Fibroblast of upper back skin (primary cell): ENCODE measurements at places on chromosomes 6 and 20.

DNA sequence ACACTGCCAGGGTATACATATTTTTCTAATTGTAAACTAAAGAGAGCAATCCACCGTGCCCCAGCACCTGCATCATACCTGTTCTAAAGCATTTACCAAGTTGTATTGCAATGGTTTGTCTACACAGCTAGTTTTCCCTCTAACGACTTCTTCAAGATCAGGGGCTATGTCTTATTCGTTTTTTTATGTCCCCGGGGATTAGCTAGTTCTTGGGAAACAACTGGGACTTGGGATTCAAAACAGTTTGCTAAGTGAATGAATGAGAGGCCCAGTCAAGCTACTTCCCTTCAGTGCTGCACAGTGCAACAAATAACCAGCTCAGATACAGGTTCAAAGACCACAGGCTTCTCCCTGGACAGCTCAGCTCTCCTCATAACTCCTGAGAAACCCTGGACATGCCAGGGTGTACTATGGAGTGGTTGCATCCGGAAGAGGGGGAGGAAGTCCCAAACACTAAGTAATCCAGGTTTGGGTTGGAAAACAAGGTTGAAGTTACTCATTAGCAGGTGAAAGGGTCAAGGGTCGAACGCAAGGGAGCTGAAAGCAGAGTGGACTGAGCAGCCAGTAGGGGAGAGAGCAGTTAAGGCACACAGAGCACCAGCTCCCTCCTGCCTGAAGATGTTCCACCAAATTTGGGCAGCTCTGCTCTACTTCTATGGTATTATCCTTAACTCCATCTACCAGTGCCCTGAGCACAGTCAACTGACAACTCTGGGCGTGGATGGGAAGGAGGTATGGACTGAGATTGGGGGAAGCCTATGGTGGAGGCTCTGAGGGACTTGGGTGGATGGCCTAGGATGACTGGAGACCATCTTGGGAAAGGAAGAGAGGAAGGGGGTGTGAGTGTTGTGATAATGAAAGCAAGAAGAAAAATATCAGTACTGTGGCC, at the start of gene APOM:
Gene APOM, plus strand, starts transcription at position 546 of the 889 bp plus-strand sequence. Its CDS starts 73 bp downstream, at position 619.
- no peak for DNase-seq

DNA sequence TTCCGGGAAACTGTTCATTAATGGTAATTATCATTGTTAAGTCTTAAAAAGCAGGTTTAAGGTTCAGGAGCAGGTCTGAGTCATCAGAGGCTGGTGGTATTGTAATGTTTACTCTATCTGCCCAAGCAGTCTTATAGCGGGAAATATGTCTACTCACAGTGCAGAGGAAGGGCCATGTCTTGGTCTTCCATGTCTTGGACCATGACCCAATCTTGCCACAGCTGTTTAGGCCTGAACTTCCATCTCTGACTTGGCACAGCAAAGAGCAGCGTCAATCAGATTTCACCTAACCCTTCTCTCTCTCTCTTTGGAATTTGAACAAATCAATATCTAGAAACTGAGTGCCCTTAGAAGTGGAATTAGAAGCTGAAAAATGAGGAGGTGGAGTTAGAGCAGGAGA, 25.8 kb downstream of the SLC2A12 start:
- peak; percentile 6 for DNase-seq

- DNase-seq: peak; percentile 1
Measured at GRCh38 chr6:103783329-103783728, 1076.4 kb downstream of the HACE1 start.

GRCh38 chr20:32017711-32018251, 7.5 kb downstream of the CCM2L start:
- DNase-seq: no peak

DNA sequence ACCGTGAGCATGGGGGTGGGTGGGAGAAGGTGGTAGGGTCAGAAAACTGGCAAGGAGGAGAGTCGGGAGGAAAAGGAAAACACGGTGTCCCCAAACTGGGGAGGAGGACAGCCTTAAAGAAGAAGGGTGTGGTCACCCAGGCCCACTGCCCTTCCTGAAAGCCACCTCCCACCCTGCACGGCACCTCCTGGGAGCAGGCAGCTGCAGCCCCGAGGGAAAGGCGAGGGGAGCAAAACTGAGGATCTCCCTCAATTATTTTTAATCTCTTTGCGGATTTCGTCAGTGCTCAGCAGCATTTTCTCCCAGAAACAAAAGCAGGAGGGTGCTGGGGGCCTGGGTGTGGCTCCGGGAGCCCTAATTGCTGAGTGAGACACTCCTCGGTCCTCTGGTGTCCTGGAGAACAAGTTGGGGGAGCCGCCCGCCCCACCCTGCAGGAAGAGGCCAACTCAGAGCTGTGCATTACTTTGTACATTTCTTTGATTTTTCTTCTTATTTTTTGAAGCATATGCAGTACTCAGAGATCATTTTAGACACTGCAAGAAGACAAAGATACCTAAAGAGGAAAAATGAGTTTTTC, 56.4 kb downstream of the RIOK1 start:
- DNase-seq: no peak

GRCh38 chr20:39993742-39994141, 695.3 kb downstream of the MAFB start:
- no peak for DNase-seq

DNA sequence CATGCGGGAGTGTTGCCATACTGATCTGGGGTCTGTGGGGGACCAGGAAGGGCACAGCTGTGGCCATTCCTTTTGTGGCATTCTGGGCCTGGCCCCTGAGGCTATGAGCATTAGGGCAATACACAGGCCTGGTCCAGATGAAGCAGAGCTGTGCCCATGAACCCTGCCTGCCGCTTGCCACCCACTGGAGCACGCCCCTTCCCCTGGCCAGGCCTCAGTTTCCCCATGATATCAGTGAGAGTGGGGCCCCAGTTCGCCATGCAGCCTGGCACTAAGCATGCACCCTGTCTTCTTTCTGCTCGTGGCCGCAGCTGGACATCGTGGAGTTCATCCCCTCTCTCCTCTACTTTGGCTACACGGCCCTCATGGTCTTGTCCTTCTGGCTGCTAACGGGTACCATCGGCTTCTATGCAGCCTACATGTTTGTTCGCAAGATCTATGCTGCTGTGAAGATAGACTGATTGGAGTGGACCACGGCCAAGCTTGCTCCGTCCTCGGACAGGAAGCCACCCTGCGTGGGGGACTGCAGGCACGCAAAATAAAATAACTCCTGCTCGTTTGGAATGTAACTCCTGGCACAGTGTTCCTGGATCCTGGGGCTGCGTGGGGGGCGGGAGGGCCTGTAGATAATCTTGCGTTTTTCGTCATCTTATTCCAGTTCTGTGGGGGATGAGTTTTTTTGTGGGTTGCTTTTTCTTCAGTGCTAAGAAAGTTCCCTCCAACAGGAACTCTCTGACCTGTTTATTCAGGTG, 42.4 kb downstream of the PLAGL2 start:
- no peak for DNase-seq

DNA sequence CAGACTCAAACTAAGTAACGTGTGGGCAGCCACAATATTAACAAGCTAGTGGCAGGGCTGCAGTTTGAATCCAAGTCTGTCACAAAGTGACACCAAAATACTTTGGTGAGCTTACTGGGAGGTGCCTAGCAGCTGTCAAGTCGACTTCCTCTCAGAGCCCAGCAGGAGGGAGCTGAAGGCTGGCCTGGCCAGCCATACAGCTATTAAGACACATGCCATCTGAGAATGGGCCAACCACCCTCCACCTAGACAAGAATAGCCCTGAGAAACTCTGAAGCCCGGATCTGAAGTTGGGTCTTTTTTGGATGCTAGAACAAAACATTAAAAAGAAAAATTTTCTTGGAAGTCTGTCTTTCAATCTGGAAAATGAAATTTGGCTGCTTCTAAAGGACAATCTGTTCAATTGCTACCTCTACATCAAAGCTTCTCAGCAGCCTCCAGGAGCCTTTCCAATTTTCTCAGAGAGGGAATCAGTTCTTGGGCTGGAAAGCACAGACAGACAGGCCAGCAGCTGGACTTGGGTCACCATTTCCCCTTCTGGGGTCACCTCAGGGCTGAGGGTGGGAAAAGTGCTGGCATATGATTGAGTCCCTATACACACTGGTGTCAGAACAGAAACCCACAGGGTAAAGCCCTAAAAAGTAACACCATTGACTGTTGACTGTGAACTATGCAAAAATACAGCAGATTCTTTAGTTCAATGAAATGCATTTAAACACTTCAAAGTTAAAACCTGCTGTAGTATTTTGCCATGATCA, 42.9 kb downstream of the UQCC1 start:
- DNase-seq: peak; percentile 24

DNA sequence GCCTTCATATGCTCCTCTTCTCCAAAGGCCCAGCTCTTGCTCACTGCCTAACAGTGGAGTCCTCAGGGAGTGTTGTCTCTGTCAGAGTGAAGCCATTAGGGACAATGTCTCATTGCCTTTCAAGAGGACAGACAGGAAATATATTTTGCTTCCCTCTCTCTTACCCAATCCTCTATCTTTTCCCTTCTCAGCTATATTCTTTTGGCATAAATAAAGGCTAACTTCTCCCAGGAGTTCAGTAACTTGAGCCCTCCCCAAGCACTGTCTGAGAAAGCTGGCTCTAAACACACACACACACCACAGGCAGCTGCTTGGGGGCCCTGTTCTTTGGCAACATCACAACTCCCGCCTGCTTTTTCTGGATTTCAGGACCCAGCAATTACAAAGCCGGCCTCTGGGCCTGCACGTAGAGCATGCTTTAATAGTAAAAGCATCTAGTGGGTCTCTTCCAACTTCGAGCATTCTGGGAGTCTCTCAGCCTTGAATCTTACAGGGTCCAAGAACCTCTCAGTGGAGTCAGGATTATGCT, 34.7 kb upstream of the LAMA4 start:
- DNase-seq: peak; percentile 95

GRCh38 chr6:43088654-43089056, 12.5 kb downstream of the PTK7 start:
- peak; percentile 43 for DNase-seq

DNA sequence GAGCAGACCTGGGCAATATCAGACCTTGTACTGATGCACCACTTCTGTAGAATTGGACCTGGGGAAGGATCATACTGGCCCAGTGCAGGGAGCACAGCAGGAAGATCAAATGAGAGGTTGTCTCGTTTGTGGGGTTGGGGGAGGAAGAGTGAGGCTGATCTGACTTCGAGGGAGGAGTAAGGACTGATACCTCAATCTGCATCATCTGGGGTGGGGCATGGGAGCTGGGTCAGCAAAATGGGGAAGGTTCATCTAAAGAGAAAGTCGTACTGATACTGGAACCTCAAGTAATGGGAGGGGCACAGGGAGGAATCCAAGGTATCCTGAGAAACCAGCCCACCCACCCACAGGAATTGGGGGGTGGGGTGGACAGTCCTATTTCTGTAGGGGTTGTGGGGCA, 3.7 kb downstream of the RNF39 start:
- no peak for DNase-seq

DNA sequence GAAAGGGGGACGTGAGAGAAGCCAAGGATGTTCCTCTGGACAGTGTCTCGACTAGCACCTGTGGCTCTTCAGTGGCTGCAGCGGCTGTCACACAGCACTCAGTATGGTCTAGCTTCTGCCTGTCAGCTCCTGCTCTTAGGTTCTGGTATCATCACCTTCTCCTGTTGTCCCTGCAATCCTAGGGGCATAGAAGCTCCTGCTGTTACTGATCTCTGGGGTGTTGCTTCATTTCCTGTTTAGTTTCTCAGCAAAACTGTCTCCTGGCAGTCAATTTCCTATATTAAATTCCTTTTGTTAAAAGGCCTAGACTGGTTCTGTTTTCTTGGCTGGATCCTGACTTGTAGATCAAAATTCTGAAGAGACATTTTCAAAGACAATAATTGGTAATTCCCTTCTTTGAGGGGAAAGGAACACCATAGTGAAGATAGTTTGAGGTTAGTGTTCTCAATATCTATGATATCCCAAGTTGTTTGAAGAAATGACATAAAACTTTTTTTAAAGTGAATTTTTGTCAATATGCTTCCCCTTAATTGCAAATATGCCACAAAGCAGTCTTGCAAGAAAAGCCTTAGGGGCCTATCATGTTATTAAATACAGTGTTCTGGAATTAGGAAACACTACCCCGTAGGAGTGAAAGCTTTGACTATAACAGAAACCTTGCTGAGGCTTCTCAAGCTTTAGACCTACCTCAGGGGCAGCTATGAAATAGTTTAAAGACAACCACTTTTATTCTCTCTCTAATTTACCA, 148.5 kb downstream of the KIF6 start:
- DNase-seq: no peak

DNA sequence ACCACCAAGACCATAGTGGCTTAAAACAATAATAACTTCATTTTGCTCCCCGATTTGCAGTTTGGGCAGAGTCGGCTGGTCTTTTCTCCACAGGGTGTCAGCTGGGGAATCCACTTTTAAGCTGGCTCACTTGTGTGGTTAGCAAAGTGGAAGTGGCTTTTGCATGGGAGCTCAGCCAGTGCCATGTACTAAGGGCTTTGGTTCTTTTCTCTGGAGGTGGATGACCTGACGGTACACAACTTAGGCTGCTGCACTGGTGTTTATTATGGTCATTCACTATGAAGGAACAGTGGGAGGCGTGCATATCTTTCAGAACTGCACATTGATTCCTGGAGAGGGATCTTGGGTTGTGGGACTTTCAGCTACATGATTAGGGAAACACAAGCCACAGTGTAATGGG, 141.0 kb downstream of the OR2B2 start:
- no peak for DNase-seq

GRCh38 chr6:28531479-28532128, 5.9 kb downstream of the GPX5 start:
- DNase-seq: no peak

- no peak for DNase-seq
Measured at GRCh38 chr6:111032484-111033140, 50.8 kb downstream of the RPF2 start.

DNA sequence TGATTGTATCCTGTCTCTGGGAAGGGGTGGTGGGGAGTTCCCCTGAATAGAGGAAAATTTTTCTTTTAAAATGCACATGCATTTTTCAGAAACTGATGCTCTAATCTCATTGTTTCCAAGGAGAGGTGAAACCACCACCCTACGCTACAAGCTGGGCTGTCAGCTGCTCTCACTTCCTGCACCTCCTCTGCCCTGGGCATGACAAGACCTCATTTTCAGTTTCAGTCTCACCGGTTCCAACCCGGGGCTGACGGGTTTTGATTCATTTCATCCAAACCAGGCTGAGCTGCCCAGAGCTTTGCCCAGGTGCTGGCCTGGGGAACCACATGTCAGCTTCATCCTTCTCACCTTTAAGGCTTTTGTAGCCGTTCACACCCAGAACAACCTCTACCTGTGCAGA, 99.7 kb downstream of the EYA2 start:
- no peak for DNase-seq

GRCh38 chr6:12601881-12602280, 114.7 kb upstream of the PHACTR1 start:
- DNase-seq: peak; percentile 85

GRCh38 chr6:133214267-133214666, 26.9 kb upstream of the EYA4 start:
- DNase-seq: peak; percentile 23

DNA sequence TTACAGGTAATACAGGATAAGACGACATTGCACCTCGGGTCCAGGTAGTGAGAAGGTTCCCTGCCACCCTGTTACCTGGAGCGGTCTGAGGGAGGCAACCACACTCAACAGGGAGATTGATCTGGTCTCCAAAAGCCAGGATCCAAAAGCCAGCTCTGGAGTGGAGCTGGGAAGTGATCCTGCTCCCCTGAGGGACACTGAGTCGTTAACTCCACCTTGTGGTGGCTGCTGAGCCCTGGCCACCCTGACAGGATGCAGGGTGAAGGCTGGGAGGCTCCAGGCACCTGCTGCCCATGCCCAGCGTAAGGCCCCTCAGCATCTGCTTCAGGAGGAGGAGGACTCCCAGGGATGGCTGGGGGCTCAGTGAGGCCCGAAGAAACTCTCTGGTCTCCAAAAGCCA, 38.7 kb upstream of the SLC22A2 start:
- DNase-seq: no peak

- DNase-seq: no peak
Measured at GRCh38 chr20:36043441-36043840, 75.1 kb downstream of the CNBD2 start.

GRCh38 chr6:140855520-140855919, 1277.2 kb upstream of the GJE1 start:
- DNase-seq: no peak
